ENCODE measurements at places on chromosomes 1 and 21.

DNA sequence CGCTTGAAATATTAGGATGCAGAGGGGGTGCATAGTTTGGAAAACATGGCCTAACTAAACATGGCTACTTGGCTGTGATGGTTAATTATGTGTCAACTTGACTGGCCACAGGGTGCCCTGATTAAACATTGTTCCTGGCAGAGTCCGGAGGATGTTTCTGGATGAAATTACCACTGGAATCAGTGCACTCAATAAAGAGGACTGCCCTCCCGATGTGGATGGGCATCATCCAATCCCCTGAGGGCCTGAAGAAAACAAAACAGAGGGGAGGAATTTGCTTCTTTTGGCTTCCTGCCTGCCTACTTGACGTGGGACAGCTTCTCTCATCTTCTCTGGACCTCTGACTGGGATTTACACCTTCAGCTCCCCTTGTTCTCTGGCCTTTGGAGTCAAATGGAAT is 79.1 kb upstream of the KCNE2 start:
- DNase-seq: no peak

GRCh38 chr21:44478124-44478800 is 23.0 kb downstream of the LRRC3 start:
- no peak for DNase-seq

GRCh38 chr1:71577451-71578131 is 496.8 kb upstream of the ZRANB2 start:
- DNase-seq: no peak

DNA sequence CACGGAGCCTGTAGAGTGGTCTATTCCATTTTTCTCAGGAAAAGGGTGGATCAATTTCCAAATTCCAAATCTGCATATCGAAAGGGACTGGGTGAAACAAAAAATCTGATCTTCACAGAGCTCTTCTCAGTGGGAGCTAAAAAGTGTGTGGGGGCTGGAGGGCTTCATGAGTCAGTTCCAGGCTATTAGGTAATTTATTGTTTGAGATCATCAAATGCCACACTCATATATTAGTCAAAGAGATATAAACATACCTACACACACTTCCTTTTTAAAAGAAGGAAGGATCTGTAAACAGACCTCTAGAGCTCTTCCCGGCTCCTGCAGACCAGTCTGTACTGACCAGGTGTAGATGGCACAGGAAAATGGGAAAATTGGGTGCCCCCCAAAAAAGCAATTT is 175.4 kb downstream of the ZBTB18 start:
- no peak for DNase-seq

DNA sequence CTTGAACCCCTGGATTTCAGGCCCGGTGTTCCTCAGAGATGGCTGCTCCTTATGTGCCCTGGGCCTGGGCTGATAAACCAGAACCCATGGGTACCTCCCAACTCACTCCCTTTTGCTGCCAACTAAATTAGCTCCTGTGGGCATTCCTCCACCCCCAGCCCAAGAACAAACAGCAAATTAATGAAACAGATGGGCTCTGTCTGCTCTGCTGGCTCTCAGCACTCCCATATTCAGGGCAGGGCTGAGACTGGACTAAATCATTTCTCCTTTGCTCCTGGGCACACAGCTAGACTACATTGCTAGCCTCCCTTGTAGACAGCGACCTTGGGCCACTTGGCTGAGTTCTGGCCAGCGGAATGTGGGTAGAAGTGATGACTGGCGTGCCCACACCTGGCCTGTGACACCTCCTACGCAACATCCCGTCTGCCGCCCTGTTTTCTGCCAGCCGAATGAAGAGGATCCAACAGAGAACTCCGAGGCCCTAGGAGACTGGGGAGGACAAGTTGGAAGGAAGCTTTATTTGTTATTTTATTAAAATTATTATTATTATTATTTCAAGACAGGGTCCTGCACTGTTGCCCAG is 101.9 kb upstream of the DISP3 start:
- DNase-seq: no peak

DNA sequence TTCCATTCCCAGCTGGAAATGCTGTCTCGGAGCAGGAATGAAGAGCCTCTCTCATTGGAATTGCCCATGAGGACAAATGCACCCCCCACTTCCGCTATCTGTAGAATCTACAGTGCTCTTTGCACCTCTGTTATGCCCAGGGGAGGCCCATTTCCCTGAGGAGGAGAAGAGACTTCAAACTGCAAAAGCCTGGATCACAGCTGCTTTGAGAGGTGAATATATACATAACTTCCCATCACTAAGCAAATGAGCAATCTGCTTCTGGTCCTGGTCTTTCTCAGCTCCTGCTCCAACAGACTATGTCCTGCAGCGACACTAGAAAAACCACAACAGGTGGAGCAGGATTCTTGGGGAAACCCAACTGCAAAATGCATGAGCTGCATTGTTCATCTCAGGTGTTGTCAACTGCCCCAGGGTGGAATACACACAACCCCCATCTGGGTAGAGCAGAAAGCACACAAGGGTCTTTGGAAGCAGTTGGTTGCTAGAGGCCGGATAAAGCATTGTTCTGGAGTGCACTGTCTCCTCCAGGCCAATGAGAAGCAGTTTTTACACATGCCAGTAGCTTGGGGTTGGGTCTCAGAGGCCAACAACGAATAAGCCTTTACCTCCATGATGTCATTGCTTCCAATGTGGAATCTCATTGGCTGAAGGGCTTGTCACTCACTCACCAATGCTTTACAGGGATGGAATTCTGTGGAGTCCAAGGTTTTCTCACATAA is 67.7 kb upstream of the RAB4A start:
- DNase-seq: no peak

DNA sequence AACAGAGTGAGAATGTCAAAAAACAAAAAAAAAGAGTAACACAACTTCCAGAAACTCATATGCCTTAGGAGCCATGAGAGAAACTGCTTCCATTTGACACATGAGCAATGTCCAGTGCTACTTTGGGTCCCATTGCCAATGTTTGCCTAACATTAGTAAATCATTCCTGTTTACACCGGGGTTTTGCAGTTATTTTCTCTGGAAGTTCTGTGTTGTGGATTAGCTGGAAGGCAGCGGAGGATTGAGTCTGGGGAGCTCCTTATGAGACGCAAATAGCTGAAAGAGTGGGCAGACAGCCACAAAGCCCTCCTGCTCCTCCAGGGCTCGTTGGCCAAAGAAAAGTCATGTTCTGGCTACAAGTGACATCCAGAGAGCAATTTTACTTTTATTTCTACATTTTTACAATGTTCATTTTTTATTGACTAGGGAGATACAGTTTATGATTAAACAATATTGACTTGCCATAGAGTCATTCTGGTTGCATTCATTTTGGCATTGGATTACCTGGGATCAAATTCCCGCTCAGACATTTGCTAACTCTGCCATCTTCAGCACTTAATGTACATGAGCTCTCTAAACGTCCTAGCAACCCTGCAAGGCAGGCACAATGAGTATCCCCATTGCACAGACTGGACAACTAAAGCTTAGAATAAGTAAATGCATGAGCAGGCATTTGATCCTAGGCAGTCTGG is 66.4 kb upstream of the GALNT2 start:
- no peak for DNase-seq

- no peak for DNase-seq
These were observed 6.2 kb upstream of the CD34 start for GRCh38 chr1:207917080-207917479.

GRCh38 chr21:28727809-28728208 is 264.9 kb downstream of the LTN1 start:
- DNase-seq: no peak

GRCh38 chr21:41254090-41254700 is 62.4 kb upstream of the FAM3B start:
- no peak for DNase-seq

- DNase-seq: no peak
These were observed 502.0 kb downstream of the SMYD3 start for GRCh38 chr1:246005067-246005466.

- DNase-seq: no peak
These were observed 346.7 kb downstream of the NUF2 start for GRCh38 chr1:163668472-163668871.

- peak; percentile 56 for DNase-seq
These were observed 8.6 kb downstream of the ACOT7 start for GRCh38 chr1:6384962-6385361.

DNA sequence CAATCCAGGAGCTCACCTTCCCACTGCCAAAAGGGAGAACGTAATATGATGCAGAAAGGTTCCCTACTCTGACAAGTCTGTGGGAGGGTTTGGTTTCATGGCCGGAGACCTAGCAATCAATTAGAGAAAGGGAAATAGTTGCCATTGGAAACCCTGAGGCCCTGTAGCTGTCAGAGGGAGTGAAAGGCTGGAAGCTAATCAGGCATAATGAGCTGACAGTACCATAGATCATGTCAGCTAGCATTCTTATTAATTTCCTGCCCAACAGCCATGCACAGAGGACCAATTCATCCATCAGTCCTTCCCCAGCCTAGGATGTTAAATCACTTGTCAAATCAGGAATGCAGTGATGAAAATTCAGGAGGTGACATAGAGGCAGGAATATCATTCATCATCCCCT is 527.3 kb downstream of the PLPP3 start:
- DNase-seq: no peak

DNA sequence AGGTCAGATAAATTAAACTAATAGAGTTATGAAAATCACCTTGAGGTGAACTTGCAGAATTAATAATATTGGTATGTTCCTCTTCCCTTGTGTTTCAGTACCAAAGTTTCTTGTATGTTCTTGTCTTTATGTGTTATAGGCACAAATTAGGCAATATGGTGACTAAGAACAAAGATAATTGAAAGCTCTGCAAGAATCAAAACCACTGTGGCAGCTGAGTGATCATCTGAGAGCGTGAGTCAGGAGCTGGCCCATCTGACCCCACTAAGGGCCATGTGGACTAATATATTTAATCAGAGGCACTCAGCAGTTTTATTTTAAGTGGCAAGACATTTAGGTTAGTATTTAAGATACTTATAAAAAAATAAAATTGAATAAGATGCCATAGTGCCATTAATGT is 12.8 kb upstream of the CASQ2 start:
- no peak for DNase-seq

- DNase-seq: no peak
These were observed 119.7 kb downstream of the APP start for GRCh38 chr21:26050857-26051256.

DNA sequence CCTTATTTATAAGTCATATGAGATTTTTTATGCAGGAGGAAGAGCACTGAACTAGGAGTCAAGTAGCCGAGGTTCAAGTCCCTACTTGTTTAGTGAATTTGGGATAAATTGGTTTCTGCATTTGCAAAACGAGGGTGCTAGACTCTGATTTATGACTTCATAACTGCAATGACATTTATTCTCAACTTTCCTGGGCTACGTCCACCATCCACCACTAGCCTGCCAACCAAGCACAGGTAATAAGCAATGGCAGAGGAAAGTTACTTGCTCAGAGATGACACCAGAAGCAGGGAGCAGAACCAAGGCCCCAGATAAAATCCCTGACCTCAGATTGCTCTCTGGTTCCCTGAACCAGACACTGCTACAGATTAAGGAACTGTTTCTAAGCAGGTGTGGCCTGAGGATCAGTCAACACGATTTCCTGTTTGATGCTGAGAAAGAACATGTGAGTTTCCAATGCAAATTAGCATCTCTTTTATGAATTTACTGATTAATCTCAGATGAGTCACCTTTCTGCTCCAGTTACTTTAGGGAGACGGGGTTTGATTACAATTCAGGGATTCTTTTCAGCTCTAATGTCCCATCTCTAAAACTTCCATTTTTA is 52.7 kb downstream of the PLPP3 start:
- no peak for DNase-seq

DNA sequence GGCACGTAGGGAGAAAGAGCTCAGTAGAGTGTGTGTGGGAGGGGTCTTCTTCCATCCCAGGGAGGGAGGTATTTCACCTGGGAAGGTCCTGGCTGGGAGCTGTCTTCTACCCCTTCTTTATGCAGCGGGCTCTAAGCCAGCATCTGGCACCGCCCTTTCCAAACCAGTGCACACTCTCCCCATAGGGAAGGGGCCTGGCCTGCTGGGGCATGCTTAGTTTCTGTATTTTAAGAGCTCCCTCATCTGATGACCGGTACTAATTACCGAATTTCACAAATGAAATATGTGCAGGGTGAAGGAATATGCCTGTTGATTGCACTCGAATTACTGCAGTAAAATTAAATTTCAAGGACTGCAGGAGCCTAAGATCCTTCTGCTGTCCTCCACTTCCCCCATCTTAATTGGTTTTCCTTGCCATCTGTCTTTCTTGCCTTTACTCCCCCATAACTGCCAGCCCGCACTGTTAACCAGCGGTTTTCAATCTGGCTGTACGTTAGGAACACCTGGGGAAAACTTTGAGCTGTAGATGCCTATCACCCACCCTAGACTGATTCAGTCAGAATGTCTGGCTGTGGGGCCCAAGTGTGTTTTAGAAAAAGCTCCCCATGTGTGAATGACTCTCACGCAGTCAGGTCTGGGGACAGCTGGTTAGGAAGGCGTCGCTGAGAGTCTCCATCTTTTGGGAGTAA is 20.1 kb downstream of the GALNT2 start:
- peak; percentile 78 for DNase-seq

DNA sequence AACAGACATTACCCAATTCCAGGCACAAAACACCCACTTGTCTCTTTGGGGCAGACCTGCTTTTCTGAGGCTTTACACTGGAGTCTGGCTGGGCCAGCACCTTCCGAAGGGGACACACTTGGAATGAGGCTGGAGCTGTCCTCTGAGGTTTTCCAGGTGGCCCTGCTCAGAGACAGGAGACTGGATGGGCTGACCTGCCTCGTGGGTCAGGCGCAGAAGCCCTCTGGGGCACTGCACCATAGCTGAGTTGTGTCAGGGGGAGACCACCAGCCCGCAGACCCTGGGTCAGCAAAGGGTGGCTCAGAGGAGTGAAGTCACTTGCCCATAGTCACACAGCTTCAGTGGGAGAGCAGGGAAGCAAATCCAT is 1.8 kb downstream of the SH2D5 start:
- no peak for DNase-seq

- DNase-seq: no peak
These were observed 5.9 kb downstream of the PKLR start for GRCh38 chr1:155295183-155295941.

DNA sequence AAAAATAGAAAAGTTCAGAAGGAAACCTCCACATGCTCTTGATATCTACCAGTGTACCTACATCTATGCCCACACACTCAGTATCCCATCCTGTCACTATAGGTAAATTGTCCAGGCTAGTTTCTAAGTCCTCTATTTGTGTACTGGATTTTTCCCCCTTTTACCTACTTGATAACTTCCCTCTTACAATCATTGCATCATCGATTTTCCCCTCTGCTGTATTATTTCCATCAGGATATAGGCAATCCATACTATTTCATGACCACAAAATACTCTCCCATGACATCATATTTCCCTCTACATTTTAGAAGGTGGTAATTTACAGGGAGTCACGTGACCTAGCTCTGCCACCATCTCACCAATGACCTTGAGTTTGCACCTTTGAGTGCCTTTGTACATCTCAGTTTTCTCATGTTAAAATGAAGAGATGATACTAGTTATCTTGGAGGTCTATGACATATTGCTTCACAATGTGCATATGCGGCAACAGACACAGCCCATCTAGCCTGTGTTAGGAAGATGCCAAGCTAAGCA is 88.2 kb downstream of the GDAP2 start:
- DNase-seq: no peak

DNA sequence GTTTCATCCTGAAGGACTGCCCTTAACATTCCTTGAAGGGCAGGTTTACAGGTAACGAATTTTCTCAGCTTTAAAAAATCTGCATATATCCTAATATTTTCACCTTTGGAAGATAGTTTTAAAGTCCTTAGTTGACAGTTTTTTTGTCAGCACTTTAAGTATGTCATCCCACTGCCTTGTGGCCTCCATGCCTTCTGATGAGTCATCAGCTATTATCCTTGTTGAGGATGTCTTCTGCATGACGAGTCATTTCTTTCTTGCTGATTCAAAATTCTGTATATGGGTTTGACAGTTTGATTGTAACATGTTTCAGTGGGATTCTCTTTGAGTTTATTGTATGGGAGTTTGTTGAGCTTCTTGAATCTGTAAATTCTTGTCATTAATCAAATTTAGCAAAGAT is 500.6 kb downstream of the DISC1 start:
- no peak for DNase-seq

Data from NCI-H1105 treated with DMSO at 0.1 percent for 48 hours (cell line).